ENCODE measurements at places on chromosomes 1 and 21. TPM values are rescaled to one million over a fixed set of nuclear protein-coding genes. Genes with fewer than 3 reads are reported as not detected.

Gene ANKRD34A
- total RNA-seq = 0.42 TPM

Gene CD164L2
- not detected for total RNA-seq

Gene CELA2A
- not detected for total RNA-seq

Gene RNU1-2
- total RNA-seq = under 0.01 TPM

All from mononuclear cell (primary cell).